ENCODE measurements at places on chromosomes 12 and 14.

DNA sequence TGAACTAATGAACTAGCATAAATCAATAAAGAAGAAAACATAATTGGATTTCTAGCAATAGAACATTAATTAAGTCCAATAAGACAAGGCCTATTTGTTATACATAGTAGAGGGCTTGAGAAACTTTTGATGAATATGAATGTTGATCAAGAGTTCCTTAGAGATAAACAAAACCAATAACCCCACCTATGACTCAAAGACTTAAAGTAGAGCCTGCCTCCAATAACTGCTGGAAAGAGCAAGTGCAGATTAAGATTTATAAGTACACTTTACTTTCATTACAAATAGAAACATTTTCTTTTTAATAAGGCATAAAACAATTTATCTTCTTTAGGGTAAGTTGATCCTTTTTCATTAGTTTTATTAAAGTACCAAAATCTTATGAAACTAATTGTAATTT lies 185.7 kb downstream of the SRGAP1 start:
- DNase-seq, result no peak

- DNase-seq, result no peak
Measured at GRCh38 chr14:68486033-68486732, 306.7 kb downstream of the ZFP36L1 start.

DNA sequence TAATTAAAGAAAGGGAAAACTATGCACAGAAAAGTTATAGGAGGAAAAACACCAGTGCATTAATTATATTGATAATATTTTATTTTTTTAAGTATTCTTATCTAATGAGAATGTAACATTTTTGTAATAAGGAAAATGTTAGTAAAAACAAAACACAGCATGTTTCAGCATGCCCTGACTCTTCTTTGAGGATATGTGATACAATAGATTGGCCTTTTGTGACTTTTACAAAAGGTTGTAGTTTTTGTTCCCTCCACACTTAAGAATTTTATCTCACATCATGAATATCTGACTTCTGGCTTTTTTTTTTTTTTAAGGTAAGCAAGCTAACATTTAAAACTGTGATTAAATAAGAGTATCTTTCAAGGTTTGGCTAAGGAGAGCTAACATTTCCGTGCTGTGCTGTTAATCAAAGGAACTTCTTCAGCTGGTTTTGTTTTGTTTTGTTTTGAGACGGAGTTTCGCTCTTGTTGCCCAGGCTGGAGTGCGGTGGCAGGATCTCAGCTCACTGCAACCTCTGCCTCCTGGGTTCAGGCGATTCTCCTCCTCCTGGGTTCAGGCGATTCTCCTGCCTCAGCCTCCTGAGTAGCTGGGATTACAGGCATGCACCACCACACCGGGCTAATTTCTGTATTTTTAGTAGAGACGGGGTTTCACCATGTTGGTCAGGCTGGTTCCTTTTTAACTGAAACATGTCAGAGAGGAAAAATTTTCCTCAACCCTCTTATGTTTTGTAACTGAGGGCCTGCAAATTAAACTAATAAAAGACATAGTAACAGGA lies 30.8 kb upstream of the RESF1 start:
- peak; percentile 12 for DNase-seq

DNA sequence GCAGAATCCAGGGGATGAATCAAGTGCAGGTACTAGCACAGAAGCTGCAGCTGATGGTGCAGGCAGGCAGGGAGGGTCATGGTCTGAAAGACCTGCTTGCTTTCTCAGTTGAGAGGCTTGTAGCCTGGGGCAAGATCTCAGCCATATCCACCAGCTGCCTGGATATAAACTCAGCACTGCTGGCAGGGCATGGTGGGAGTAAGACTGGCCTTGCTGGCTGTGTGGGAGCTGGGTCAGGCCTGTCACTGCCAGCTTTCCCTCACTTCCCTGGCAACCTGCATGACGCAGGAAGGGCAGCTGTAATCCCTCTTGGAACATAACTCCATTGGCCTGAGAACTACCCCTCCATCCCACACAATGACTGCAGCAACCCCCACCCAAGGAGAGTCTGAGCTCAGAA lies 230.1 kb downstream of the ANO6 start:
- DNase-seq, result no peak

GRCh38 chr14:21215130-21215878 lies 53.9 kb downstream of the HNRNPC start:
- DNase-seq, result no peak

DNA sequence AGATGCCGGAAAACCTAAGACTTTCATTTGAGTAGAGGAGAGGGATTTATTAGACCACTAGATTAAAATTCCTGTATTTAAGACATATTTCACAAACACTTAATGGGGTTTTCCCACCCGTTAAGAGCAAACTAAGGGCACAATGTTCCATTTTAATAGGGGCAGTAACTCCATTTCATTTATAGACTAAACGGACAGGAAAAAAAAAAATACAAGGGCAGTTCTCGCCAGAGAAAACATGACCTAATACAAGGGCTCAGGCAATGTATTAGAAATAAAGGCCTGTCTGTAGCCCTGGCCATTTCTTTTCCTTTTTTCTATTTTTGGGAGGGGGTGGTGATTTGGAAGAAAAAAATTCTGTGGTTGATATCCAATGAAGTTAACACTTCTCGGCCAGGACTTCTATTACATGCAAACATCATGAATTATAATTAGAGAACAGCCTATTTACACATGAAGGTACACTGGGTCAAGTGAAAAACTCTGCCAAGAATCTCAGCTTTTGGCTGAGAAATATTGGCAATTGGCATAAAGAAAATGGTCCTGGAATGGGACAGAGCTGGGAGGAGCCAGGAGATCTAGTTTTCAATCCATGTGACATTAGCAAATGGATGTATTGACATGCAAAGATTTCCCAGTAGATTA lies 641.1 kb upstream of the TBX3 start:
- no peak for DNase-seq

- no peak for DNase-seq
Measured at GRCh38 chr12:96427269-96427729, 27.1 kb upstream of the CDK17 start.

DNA sequence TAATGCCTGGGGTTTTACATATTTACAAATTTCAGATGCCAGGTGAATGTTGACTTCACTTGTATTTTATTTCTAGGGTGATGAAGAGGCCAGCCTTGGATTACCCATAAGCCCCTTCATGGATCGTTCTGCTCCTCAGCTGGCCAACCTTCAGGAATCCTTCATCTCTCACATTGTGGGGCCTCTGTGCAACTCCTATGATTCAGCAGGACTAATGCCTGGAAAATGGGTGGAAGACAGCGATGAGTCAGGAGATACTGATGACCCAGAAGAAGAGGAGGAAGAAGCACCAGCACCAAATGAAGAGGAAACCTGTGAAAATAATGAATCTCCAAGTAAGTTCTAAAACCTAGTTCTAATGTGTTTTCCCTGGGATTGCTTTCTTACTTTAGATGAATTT lies 41.3 kb upstream of the SLCO1C1 start:
- DNase-seq, result no peak

- DNase-seq, result no peak
Measured at GRCh38 chr14:24909523-24910302, 140.2 kb downstream of the STXBP6 start.

GRCh38 chr12:121791671-121792551 lies 1.6 kb downstream of the RHOF start:
- DNase-seq, result peak; percentile 20

DNA sequence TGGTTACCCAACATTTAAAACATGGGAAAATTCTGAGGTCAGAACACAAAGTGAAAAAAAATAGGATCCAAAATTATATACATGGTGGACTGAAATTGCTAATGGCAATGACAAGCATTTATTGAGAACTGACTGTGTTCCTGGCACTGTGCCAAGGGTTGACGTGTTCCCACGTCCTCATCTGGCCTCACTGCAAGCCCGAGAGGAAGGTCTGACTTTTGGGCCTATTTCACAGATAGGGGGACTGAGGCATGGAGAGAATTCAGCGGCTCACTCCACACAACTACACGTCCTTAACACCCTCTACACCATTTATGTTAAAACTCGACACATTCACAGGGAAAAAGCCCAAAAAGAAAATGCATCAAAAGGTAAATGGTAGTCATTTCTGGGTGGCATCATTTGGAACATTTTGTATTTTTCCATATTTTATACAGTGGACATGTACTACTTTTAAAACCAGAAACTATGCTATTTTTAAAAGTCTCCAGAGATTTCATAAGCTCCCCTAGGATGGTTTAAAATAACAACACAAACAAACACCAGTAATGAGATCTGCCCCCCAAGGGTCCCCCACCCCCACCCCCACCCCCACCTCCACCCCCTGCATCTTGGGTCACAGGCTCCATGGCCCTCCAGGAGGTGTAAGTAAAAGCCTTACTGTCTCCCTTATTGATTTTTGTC lies 27.7 kb downstream of the CLMN start:
- DNase-seq, result no peak

DNA sequence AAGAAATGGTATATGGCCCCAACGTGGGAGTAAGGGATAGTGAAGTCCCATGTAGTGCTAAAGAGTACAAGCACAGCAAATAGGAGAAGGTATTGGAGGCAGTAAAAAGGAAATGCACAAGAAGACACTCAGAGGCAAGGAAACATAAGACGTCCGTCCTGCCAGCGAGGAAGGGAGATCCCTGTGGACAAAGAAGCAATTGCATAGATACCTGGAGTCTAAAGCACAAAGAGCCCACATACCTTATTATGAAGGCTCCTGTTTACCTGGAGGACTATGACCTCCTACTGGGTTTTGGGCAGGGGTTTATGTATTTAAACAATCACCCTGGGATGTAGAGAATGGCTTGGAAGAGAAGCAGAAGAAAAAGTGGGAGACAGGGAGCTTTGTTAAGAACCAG lies 341.2 kb upstream of the DCN start:
- no peak for DNase-seq

DNA sequence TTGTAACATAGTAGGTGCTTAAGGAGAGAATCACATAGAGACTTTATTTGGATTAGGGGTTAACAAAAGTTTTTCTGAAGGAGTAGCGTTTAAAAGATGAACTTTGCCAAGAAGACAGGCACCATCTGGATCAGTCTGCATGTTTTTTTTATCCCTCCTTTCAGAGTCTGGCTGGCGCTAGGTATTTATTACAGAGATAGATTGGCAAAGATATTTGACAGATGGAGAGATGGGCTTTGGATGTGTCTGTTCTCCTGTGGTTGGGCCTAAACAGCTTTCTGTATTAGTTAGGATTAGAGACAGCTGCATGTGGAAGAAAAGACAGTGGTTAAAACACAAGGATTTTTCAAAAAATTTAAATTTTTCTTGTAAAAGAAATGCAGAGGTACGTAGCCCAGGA lies 133.9 kb downstream of the C12orf75 start:
- DNase-seq, result no peak

DNA sequence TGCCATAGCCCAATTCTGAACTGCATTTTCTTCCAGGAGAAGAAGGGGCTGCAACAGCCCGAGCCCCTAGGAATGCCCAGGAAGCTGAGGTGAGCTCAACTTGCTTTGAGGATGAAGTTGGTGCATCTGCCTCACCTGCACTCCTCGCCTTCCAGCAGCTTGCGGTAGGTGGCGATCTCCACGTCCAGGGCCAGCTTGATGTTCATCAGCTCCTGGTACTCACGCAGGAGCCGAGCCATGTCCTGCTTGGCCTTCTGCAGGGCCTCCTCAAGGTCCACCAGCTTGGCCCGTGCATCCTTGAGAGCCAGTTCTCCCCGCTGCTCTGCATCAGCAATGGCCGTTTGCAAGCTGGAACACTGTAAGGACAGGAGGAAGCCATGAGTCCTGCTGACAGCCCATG lies 6.0 kb downstream of the KRT75 start:
- DNase-seq, result no peak

DNA sequence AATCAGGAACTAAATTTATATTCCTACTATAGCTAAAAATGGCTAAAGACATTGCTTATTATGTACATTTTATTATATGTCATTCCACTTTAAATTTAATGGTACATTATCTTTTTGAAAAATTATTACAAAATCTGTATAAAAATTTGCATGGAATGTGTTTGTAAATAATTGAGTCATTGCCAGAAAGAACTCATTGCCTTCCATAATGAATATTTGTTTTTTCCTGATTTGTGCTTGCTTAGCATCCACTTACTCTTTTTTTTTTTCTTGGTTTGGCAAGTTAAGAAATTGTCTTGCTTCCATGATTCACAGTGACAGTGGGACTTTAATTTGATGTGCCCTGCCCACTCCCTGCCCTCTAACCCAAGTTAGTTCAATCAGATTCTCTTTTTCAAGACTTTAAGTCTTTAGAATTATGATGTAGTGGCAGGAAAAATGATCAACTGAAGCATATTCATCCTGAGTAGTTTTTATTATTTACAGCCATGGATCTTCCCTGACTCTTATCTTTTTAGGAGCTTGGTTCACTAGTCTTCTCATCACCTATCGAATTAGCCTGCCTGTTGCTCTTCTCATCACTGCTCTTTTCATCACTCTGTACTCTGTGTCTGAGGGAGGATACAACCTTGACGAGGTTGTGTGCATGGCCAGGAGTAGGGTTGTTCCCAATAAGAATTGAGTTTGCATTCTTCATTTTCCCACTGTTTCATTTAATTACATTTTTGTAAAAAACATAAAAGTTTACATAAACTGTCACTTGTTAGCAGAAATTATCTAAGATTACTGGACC lies 442.0 kb downstream of the BTG1 start:
- DNase-seq, result no peak

- no peak for DNase-seq
Measured at GRCh38 chr12:62817556-62818271, 117.2 kb downstream of the PPM1H start.

DNA sequence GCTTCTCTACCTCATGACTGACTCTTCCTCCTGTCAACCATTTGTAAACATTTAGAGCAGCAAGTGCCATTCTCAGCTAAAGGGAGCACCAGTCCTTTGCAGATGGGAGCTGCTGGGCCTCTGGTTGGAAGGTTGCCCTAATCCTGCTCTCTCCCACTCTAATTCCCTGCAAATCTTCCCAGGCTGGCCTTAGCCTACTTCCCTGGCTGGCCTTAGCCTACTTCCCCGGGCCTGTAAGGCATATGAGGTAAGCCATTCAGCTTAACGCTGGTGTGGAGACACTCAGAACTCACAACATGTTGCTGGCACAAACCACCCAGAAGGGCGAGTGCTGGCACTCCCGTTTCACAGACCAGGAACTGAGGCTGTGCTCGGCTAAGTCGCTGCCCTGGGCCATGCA lies 69.0 kb downstream of the CPSF2 start:
- DNase-seq, result no peak

GRCh38 chr14:20630340-20631022 lies 11.0 kb downstream of the OR6S1 start:
- no peak for DNase-seq

GRCh38 chr12:82838827-82839226 lies 152.1 kb downstream of the TMTC2 start:
- DNase-seq, result no peak

Measured in activated T-helper 1 cell treated with anti-CD3 and anti-CD28 coated beads, Interleukin-12 subunit alpha, Interleukin-12 subunit beta, Interleukin-2, Interleukin-4 antibody, amounts not matched to agents 30 ng/mL and 10 ng/mL and 1 ng/mL, durations not matched to agents 14 hours and 24 hours and 36 hours (primary cell).